ENCODE measurements at places on chromosomes 6 and 20.

DNA sequence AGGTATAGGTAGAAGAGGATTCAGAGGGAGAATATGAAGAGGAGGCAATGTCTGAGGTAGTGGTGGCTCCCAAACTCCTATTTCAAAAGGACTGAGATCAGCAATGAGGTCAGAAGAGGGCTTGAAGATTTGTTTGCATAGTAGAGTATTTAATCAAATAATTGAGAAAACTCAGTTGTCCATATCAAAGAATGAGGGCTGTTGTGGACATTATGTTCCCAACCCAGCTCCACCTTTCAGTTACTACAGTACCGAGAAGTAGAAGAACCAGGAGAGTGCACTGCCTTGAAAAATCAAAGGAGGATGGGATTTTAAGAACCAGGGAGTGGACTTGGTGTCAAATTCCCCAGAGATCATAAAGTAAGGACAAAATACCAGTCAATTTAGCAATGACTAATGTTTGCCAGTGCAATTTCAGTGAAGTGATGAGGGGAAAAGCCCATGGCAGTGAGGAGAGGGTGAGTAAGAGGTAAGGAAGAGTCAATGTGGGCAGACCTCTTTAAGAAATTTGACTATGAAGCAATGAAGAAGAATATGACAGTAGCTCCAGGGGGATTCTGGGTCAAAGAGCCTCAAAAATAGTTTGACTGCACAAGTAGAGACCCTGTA, 382.4 kb downstream of the PKHD1 start:
- DNase-seq: no peak

DNA sequence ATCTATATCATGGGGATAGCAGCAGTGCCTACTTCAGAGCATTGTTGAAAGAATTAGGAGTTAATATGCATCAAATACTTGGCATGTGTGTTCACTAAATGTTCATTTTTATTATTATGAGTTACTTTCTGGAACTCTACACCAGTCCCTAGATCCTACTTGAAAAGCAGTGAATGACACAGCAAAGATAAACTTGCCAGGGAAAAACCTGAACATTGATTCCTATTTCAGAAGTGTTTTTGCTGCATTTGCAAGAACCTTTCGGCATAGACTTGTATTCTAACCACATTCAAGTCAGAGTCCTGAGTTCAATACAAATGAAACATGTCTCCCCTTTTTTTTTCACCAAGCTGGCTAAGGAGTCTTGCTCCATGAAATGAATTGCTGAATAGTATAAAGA, 187.4 kb upstream of the TAB2 start:
- peak; percentile 22 for DNase-seq

DNA sequence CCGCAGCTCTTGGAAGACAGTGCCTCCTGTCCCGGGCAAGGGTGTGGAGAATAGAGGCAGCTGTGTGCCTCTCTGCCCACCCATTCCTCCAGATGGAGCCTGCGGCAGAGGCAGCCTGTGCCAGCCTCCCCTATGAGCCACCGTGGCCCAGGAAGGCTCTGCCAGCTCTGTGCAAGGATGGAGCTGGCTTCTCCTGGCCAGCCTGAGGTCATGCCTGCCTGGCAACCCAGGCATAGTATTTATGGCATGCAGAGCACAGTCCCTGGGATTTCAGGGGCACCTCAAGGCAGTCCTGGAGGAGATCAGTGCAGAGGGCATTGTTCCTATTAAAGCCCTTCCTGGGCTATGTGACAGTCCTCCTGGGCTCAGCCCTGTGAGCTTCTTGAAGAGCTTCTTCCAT, 1.5 kb downstream of the EPB41L1 start:
- no peak for DNase-seq

GRCh38 chr6:85403331-85404015, 46.4 kb upstream of the NT5E start:
- DNase-seq: peak; percentile 95

DNA sequence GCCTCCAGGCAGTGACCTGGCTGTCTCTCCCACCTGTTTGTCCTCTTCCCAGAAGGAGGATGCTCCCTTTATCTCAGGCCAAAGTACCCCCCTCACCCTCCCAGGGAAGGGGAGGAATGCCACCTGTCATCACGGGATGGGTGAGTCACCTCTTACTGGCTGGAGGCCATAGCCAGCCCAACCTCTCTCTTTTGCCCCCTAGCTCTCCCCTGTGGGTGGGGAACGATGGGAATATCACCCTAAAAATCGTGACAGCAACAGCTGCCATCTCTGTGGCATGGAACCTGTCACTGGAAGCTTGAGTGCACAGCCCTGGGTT, 137.5 kb upstream of the PTPN1 start:
- DNase-seq: no peak

DNA sequence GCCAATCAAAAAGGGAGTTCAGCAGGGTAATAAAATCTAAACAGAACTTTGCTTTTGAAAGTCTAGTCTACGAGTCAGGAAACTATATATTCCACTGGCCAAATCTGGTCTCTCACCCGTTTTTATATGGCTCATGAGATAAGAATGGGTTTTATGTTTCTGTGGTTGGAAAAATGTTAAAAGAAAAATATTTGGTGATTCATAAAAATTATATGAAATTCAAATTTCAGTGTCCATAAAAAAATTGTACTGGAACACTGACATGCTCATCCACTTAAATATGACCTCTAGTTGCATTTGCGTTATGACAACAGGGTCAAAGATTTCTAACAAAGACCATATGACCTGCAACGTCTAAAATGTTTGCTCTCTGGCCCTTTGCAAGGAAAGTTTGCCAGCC, 22.3 kb upstream of the LAMP5 start:
- no peak for DNase-seq

- DNase-seq: no peak
Measured at GRCh38 chr20:33172781-33173180, 4.8 kb downstream of the BPIFA2 start.

DNA sequence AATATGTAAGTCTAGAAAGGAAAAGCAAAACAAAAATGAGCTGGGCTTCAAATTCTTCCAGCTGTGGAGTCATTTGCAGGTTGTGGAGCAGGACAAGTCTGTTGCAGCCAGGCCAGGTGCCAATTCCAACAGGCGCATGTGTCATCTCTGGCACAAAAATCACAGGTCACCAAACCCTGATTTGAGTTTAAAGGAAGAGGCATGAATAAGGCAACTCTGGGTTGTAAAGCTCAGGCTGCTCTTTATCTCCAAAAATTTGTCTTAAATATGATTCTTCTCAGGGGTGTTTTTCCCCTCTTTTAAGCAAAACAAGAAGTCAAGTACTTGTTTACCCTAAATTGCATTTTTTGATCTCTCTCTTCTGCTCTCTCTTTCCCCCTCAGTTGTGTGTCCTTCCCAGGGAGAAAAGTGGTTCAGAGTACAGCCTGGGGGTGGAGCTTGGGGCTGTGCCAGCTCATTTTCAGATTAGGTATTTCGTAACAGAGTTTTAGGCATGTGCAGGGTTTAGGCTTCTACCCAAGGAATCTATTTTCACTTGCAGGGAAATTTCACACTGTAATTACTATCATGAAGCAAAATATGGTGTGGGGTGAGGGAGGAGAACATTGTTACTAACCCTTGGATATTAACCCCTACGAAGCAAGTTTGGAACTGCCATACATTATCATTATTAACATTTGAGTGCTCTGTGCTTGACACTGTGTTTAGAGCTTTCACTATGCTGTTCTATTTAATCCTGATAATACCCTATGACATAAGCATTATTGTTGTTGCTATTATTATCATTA, 8.3 kb upstream of the NCOA3 start:
- peak; percentile 64 for DNase-seq

- no peak for DNase-seq
Measured at GRCh38 chr6:93586306-93586705, 166.9 kb upstream of the EPHA7 start.

DNA sequence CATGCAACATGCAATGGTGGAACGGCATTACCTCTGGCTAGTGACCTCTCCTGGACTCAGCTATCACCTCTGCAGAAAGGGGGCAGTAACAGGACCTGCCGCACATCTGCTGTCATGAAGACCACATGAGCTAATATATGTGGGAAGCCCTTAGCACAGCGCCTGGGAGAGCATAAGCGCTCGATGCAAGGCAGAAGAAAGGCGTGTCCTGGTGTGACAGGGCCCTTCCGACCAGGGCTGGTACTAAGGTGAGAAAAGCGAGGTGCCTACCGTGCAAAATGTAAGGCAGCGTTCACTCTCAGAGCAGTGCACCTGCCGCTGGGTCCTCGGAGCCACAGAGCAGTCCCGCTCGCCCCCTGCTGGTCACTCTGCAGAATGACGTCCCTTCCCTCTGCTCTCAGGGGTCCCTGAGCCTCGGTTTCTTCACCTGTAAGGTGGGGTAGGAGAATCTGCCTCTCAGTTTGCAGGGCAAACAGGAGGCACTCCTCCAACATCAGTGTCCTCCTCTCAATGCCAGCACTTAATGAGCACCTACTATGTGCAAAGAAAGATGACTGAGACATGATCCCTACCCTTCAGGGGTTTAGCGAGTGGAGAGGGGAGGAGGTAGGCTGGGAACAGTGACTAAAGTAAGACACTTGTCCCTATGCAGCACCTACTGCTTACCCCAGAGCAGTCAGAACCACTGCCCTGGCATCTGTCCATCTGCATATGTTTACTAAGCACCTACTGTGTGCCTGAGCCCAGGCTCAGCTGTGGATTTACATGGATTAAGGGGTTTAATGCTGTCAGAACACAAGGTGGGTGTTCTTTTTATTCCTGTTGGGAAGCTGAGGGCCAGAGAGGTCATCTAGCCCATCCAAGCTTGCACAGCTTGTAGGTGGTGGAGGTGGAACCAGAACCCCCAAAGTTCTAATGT, 41.1 kb upstream of the PTGIS start:
- DNase-seq: no peak

- no peak for DNase-seq
Measured at GRCh38 chr20:1207293-1207878, 4.1 kb downstream of the C20orf202 start.

DNA sequence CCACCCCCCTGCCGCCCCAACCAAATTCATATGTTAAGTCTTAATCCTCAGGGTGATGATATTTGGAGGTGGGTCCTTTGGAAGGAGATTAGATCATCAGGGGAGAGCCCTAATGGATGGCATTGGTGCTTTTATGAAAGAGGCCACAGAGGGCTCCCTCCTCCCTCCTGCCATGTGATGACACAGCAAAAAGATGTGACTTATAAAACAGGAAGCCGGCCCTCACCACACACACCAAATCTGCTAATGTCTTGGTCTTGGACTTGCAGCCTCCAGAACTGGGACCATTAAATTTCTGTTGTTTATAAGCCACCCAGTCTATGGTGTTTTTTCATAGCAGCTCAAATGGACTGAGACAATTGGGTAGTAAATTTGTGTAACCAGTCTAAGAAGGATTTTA, 176.3 kb downstream of the ADGRG6 start:
- DNase-seq: peak; percentile 32

DNA sequence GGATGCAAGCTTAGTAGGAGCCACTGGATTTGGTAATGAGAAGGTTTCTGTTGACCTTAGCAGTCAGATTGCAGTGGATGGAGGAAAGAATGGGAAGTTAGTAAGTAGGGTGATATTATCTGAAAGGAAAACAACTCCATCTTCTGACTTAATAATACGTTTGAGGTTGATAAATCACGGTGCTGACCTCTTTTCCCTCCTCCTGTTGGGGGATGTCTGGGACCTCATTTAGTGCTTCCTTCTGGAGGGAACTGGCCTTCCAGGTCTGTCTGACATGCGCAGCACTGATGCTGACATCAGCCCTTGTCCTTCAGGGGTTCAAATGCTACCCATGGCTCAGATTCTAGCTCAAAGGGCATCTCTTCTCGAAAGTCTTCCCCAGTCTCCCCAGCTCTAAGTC, 48.2 kb upstream of the AKAP12 start:
- DNase-seq: no peak

GRCh38 chr6:130766239-130767144, 60.7 kb upstream of the SMLR1 start:
- DNase-seq: no peak

DNA sequence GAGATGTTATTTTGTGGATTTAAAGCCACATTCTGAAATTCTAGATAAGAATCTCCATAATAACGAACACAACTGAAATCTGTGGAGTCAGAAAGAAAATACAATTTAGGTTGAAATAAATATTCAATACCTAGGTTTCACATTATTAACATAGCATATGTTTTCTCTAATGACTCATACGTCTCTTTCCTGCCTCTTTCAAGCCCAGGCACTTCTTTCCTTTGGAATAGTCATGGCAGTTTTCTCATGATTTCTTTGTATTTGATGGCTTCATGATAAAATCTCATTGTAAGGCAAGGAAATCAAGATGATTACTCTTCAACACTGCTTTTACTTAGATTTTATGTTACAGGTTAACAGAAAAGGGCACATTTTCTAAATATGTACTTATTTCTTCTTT, 803.7 kb downstream of the PHF3 start:
- DNase-seq: no peak

GRCh38 chr20:34084227-34084923, 27.7 kb downstream of the EIF2S2 start:
- no peak for DNase-seq

DNA sequence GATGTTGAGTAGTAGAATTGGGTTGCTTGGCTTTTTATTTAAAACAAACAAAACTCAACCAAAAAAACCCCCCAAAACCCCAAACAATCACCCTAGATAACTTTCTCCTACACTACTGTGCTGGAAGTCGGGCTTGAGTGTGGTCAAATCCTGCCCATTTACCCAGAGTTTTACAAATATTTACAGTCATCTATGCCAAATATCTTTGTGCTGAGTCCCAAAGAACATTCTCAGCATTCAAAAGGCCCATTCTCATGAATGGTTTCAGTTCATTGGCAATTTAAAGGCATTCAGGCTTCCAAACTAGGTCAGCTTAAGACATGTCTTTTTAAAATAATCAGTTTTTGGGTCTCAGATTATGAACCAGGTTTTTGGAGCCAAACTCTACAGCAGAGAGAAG, 1.8 kb downstream of the RNF144B start:
- peak; percentile 83 for DNase-seq

- DNase-seq: no peak
Measured at GRCh38 chr20:43011491-43011890, 178.2 kb downstream of the PTPRT start.

DNA sequence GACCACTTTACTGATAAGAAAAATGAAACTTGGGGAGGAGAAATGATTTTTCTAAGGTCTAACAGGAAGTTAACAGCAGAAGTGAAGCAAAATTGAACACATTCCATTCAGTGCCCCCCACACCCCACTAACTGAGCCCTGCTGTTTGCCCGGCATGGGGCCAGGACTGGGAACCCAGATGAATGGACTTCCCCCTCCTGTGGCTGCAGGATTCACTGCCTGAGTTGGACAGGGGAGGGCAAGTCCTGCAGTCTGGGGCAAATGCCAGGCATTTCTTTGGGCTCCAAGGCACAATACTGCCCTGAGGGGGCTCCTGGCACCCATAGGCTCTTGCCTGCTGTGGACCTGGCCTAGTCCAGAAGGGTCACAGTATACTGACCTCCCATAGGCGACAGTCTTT, 28.3 kb downstream of the FYN start:
- DNase-seq: peak; percentile 65

- no peak for DNase-seq
Measured at GRCh38 chr20:51199920-51200319, 177.0 kb upstream of the KCNG1 start.

- DNase-seq: no peak
Measured at GRCh38 chr6:79028641-79029314, 49.3 kb downstream of the PHIP start.

All from astrocyte of the spinal cord (primary cell).